ENCODE measurements at places on chromosomes 6 and 20.

DNA sequence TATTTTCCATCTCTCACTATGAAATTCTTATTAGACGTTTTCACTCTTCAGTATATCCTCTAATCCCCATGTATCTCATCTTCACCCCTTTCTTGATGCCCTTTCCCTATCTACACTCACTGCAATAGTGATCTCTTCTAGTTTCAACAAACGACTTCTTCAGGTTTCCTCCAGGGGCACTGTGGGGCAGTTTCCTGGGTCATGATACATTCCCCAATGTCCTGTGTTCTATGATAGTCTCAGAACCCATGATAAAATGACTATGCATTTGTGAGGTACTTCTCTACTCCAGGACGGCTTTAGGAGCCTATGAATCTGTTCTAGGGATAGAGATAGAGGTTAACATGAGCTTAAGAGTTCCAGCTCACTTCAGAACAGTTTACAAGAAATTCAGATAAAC, 183.3 kb downstream of the FOXC1 start:
- DNase-seq, result no peak

DNA sequence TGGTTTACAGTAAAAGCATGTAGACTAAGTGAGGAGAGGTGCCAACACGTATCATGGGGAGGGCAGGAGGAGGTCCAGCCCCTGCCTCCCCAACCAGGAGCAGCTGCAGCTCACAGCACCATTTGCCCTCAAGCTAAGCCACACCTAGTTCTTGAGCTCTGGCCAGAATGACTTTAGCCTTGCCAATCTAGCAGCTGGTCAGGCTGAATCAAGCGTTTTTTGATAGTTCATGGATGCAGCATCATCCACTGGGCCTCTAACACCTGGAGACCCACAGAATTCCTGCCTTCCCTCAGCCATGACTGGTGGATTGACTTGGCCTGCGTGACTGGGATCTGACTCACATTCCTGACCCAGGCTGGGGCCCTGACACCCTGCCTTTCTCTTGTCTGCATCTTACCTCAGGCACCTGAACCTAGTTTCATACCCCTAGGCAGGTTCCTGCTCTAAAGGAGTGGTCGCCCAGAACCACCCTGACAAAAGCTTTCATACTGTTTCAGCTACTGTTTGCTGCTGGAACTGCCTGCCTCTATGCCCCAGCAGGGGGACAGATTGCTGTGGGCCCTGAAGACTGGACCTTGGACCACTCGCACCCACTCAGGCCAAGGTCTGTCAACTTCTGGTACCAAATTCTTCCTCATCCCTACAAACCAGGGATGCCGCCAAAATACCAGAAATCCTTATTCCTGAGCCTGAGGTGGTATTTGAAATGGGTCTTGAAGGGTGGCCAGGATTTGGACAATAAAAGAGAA, 122.3 kb downstream of the QRSL1 start:
- DNase-seq, result no peak

DNA sequence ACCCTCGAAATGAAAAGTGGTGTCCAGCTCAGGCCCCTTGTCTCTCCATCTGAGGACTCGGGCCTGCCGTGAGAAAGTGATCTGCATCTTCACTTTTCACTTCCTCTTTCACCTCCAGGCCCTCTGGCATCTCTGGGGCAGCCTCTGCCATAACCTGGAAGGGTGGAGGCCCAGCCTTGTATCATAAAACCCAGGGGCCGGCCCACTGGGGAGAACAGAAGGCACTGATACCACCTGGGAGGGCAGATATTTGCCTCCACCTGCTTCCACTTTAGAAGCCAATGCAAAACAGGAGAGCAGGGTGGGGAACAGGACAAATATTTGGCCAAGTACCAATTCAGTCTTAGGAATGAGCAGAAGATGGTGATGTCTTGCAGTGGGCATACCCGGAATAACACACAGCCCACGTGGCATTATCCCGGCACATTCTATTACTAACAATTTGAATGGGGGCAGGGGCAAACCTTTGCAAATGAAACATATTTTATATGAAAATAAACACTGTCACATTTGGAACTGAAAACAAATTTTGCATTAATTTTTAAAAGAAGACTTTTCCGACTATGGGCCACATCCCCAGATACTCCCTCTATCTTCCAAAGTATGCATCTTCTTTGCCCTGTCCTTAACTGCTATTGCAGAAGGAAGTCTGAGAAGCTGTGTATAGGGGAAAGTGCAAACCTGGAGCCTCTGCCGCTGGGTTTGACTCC, 69.2 kb upstream of the TBC1D7 start:
- no peak for DNase-seq

DNA sequence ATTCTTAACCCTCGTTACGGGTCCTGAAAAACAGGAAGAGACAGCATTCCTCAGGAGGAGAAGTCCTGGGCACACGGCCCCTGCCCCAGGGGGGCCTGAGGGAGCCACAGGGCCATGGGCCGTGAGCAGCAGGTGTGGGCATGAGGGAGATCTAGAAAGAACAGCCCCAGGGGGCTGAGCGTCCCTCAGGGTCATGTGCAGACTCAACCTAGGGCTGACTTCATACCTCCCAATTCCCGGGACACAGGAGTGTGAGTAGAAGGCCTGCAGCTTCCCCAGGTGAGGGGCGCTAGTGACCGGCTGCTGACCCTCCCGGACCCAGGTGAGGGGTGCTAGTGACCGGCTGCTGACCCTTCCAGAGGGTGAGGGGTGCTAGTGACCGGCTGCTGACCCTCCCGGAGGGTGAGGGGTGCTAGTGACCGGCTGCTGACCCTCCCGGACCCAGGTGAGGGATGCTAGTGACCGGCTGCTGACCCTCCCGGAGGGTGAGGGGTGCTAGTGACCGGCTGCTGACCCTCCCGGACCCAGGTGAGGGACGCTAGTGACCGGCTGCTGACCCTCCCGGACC, 35.1 kb downstream of the FRMD1 start:
- no peak for DNase-seq

DNA sequence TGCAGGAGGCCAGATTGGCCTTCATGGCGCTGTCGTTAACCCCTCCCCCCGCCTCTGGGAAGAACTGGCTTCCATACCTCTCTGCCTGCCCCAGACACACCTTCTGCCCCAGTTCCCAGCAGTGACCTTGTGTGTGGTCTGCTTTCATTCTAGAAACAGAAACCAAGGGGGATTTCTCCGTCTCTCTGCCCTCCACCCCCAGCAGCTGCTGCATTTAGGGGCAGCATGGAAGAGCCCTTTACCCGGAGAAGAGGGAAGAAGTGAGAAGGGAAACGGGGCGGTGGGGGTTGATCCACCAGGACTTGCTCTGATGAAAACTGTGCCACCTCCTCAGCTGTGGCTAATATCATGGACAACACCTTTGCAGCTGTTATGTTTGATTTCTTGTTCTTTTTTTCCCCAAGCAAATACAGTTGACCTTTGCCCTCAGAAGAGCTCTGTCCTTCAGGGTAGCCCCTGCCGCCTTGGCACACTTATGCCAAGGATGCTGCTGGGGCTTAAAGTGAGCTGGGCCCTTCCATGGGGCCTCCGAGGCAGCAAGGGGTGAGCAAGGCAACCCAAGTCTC, 6.1 kb downstream of the GLP1R start:
- DNase-seq, result no peak

DNA sequence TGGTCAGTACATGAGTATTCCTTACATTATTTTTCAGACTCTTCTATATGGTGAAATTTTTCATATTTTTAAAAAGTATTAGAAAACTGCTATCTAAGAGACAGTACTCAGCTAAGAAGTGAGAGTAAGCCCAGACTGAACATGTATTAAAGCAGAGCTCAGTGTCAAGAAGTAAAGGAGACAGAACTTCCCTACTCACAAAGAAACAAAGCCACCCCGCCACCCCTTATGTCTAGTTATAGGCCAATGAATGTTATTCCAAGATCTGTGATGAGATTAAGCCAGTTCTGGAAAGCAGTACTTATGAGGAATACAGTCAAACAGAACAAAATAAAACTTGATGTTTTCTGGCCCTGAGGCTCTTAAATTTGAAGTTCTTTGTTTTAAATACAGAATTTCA, 114.5 kb downstream of the RNGTT start:
- no peak for DNase-seq

GRCh38 chr6:169450097-169450496, 196.5 kb upstream of the THBS2 start:
- DNase-seq, result no peak

- no peak for DNase-seq
Measured at GRCh38 chr20:45138561-45139300, 14.5 kb upstream of the WFDC12 start.

DNA sequence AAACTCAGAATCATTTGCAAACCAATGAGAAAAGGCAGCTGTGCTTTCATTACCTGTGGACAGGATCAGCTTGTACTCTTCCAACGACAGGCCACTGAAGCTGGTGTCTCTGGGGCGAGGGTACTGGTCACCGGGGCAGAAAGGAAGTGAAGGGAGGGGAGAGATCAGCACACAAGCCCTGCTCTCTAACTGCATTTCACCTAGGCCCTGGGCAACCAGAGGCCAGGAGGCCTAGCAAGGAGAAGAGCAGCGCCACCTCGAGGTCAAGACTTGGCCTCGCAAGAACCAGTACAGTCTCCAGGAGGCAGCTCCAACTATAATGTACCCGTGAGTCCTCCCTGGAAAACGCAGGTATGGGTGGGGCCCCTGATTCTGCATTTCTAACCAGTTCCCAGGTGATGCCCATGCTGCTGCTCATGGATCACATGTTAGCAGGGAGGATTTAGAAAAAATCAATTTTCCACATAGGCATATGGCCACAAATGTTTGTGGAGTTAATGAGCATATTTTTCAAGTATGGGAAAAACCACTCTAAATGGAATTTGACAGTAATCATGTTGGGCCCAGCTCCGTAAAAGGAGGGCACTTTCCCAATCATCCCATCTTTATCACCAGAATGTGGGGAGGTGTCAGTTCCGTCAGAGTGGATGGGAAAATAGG, 11.0 kb downstream of the UQCC2 start:
- DNase-seq, result peak; percentile 67

DNA sequence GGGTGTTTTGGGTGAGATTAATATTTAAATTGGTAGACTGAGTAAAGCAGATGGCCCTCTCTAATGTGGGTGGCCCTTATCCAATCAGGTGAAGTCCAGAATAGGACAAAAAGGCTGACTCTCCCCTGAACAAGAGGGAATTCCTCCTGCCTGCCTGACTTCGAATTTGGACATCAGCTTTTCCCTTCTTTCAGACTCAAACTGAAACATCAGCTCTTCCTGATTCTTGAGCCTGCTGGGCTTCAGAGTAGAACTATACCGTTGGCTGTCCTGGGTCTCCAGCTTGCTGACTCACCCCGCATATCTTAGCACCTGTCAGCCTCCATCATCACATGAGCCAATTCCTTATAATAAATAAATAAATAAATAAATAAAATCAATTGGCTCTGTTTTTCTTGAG, 15.0 kb upstream of the TGM6 start:
- no peak for DNase-seq

- DNase-seq, result no peak
Measured at GRCh38 chr6:12916420-12917136, 200.0 kb downstream of the PHACTR1 start.

DNA sequence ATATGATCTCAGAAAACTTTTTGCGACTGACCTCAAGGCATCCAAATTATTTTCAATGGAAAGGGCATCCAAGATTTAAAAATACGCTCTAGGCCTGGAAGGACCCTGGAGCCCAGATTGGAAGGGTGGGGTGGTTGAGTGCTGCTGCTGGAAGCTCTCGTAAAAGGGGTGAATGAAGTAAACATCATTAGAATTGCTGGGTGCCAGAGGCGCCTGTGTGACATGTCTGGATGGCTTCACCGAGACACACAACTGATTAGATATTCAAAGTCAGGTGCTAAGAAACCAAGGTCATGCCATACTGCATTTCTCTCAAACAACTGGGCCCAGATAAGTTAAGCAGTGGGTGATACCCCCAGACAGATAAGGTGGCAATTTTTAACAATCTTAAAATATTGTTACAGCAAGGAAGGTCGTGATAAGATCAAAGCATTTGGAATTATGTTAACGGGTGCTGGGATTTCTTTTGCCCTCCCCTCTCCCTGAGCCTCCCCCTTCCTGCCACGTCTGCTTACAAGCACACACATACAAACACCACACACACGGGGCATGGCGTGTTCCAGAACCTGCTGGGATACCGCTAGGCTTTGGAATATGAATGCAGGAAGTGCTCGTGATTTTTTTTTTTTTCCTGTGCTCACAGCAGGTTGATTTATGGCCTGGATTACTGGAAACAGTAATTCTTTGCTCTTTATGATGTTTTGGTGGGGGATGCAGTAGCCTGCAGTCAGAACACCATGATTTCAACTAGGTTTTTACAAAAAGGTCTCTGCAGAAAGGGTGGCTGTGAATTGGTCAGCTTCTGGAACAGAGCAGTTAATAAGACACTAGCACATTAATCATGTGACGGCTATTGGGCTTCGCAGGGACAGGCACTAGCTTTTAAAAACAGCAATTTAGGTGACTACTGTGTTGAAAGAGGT, 551.2 kb downstream of the QKI start:
- no peak for DNase-seq

All from stimulated activated CD4-positive, alpha-beta T cell treated with anti-CD3 and anti-CD28 coated beads, Interleukin-2, amount 100 ng/mL, for 4 hours (primary cell).